ENCODE measurements at places on chromosomes 2 and 18.

- DNase-seq: no peak
Observed at GRCh38 chr18:8373486-8373885, 235.8 kb upstream of the RAB12 start.

GRCh38 chr2:170404846-170405245 is 226.9 kb downstream of the MYO3B start:
- no peak for DNase-seq

DNA sequence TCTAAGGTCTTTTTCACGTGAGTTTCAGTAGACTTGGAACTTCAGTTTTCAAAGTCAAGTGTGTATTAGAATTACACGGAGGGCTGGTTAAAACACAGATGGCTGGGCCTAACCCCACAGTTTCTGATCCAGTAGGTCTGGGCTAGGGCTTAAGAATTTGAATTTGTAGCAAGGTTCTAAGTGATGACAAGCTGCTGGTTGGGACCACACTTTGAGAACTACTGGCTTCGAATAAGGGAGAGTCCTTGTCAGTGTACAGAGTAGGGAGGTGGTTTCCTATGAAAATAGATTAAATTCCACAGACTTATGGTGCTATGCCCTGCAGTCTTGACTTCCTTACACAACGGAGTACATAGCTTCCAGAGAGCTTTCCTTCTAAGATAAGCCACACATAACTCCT is 4.5 kb downstream of the RHOB start:
- no peak for DNase-seq

DNA sequence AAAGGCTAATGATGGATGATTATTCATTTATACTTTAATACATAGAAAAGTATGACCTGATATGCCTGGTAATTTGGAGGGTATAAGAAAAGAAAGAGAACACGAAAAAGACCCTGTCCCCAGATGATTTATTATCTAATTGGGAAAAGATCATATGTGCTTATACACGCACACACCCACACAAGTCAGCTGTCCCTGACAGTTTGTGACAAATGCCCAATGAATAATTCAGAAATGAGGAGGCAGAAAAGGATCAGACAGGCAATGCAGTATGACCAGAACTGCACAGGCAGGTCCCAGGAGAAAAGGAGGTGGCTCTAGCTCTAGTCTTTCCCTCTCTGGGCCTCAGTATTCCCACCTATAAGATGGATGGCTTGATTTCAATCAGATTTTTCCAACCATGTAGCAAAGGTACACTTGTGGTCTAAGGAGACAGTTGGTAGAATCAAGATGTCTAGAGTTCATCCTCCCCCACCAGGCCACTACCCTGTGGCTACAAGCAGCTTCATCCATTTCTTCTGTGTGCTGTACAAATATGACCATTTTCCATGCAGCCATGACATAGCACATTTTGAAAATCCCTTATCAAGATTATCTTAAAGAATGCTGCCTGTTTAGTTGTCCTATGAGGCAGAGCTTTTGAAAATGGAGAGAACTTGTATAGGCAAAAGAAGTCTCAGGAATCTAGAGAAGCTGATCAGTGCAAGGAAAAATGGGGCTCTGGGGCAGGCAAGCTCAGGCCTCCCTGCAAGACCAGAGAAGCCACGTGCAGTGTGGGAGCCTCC is 19.7 kb downstream of the CYRIA start:
- DNase-seq: peak; percentile 54

DNA sequence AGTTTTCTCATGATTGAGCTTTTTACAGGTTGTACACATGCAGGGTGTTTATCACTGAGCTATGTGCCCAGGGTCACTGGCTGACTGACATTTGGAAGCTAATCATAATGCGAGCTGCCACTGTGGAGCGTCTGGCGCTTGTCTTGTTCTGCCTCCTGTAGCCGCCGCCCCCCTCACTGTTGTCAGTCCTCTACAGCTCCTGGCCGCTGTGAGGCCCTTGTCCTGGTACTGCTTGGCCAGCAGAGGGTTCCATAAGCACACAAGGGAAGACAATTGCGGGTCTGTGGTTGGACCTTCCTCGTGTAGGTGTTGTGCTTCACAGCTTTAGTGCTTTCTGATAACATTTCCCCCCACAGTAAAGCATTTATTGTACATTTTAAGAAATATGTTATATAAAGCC is 105.6 kb upstream of the LDLRAD4 start:
- DNase-seq: peak; percentile 20

DNA sequence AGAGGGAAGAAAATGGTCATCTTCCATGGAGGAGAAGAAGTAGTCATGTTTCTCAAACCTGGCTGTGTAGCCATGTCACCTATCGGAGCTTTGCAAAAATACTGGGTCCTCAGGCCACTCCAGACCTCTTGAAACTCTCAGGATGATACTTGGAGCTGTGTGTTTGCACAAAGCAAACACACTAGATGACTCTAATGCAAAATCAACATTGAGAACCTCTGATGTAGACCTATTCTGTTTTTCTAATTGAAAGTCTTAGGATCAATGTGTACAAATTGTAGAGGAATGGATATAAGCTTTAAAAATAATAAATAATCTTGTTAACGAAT is 444.3 kb downstream of the RND3 start:
- DNase-seq: no peak

DNA sequence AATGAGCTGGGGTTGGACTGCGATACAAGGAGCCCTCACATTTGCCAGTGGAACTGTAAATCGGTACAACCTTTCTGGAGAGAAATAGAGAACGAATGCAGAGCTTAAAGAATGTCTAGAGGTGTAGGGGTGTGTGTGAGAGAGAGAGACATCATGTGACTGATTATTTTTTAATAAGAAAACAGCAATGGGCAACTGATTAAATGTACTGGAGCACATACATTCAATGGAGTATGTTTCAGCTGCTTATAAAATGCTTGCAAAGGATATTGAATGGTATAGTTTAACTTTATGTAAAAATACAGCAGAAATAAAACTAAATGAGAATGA is 391 bp upstream of the TMEM17 start:
- DNase-seq: no peak
